ENCODE measurements at places on chromosomes 16 and 17.

DNA sequence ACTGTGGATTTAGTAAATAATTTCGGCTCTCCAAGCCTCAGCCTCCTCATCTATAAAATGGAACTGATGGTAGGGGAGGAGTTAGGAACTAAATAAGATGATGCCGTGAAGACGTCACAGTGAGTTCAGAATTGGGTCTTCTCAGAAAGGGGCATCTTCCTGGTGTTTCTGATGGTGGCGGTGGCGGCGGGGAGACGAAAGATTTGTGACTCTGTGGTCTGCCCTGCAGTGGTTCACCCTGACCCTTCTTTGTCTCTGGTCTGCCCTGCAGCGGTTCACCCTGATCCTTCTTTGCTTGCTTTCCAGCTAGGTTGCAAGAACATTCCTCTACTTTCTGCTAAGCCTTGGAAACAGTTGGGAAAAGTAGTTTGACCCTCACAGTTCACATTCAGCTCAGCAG lies 34.3 kb downstream of the WFDC1 start:
- DNase-seq, result no peak

DNA sequence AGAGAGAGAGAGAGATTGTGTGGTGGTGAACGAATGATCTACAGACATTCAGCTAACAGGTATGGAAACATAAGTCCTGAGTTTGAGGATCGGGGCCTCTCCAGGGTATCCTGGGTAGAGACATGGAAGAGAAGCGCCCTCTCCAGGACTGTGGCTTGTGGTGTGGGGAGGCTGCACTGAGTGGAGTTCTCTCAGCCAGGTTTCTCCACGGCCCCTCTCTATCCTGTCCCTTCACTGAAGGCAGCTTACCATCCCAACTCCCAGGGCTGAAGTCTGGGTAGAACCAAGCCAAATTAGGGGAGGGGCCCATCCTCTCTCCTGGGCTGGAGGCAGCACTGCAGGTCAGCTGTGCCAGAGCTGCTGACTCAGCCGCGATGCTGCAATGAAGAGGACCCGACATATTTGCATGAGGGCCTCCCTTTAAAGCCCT lies 6.2 kb downstream of the C1QL1 start:
- peak; percentile 65 for DNase-seq

DNA sequence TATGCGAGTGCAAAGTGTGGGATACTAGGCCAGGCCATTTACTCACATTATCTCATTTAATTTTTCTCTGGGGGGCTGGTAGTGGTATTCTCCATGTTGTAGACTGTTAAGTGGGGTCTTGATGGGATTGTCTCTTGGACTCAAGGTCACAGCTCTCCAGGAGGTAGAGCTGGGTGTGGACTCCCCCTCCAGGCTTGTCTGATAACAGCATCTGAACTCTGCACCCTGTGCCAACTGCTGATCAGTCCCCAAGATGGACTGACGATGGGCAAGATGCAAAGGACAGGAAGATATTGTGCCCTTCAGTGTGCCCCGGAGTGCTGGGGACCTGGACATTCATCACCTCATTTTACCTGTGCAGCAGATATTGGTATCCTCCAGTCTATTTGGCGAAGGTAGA lies 147.8 kb downstream of the MSI2 start:
- peak; percentile 62 for DNase-seq

GRCh38 chr16:67431775-67432505 lies 1.0 kb downstream of the HSD11B2 start:
- no peak for DNase-seq

DNA sequence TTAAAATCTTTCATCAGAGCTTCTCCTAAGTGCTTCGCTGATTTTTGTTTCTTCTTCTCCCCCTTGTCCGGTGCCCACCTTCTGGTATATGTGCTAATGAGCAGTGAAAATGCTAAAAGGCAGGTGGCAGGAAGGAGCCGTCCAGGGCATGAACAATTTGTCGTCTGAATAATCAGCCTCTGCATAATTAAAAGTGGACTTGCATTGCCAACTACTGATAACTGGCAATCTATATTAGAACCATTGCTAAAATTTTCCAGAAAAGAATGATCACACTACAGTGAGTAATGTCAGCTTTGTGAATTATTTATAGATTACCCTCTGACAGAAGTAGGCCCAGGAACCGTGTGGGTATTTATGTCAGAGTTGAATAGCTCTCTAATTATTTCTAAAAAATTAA lies 28.1 kb downstream of the SERPINF1 start:
- no peak for DNase-seq

Data from D341Med (cell line).